CD8-positive, alpha-beta memory T cell (primary cell): ENCODE measurements at places on chromosomes 3 and 15. TPM values are rescaled to one million over a fixed set of nuclear protein-coding genes. Genes with fewer than 3 reads are reported as not detected.

GRCh38 chr3:65712140-65712539 lies 326.6 kb downstream of the MAGI1 start:
- DNase-seq: no peak

GRCh38 chr3:196012481-196012880 lies 69.4 kb downstream of the TFRC start:
- DNase-seq: no peak

The GP9 gene
- not detected for total RNA-seq

DNA sequence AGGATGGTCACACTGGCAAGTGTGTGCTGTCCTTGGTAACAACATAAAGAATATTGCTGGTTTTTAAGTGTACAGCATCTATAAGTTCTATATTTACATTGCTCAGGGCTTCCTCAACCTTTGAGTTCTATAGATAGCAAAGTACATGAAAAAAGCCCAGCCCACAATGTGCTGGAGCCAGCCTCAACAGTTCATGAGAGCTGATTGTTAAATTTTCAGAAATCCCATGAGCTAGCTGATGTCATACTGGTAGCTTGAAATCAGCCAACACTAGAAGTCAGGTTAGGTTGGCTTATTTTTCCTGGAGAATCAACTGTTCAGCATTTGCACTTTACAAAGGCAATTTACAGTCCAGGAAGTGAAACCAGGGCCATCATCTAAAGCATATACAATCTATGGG lies 102.8 kb downstream of the STRIT1 start:
- DNase-seq: no peak

The CHRFAM7A gene
- not detected for total RNA-seq

The IQCF5 gene
- total RNA-seq: not detected

- no peak for DNase-seq
Observed at GRCh38 chr15:60593170-60593478, 114.2 kb upstream of the ICE2 start.

DNA sequence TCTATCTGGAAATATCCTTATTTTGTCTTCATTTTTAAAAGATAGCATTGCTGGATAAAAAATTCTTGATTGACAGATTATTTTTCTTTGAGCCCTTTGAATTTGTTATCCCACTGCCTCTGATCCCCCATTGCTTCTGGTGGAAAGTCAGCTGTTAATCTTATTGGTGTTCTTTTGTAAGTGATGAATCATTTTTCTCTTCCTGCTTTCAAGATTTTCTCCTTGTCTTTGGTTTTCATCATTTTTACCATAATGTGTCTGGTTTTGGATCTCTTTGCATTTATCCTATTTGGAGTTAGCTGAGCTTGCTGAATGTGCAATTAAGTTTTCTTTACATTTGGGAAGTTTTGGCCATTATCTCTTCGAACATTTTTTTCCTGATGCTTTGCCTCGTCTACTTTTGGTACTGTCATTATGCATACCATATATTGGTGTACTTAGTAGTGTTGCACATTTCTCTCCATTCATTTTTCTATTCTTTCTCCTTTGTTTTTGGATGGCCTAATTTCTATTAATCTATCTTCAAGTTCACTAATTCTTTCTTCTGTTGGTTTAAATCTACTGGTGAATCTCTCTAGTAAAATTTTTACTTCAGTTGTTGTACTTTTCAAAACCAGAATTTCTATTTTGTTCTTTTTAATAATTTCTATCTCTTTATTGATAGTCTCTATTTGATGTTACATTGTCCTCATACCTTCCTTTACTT lies 440.0 kb upstream of the PROK2 start:
- DNase-seq: no peak

- no peak for DNase-seq
Observed at GRCh38 chr3:186380622-186381380, 18.8 kb upstream of the DGKG start.

DNA sequence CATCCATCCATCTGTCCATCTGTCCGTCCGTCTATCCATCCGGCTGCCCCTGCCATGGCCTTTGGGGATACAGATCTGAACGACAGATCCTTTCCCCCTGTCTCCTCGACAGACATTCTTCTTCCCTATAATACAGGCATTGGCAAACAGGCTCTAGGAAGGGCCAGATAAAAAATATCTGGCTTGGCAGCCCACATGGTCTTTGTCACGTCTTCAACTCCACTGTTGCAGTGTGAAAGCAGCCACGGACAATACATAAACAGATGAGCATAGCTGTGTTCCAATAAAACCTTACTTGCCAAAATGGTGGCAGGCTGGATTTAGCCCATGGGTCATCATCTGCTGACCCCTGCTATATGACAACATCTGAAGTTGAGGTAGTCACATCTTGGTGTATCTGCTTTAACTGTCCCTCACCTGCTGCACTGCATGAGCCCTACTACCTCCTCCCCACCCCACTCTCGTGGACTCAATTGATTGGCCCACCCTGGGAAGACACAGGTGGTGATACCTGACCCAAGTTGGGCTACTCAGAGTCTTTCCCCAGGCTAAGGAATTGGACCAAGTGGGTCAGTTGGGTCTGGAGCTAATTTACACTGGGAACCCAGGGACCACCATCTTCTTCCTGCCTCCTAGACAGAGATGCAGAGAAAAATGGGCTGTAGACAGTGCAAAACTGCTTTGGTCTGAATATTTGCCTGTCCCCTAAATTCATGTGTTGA lies 128.4 kb upstream of the SMAD3 start:
- no peak for DNase-seq

The CHP1 gene
- total RNA-seq: 42.1 TPM

- DNase-seq: no peak
Observed at GRCh38 chr15:77191230-77191834, 120.4 kb upstream of the TSPAN3 start.

DNA sequence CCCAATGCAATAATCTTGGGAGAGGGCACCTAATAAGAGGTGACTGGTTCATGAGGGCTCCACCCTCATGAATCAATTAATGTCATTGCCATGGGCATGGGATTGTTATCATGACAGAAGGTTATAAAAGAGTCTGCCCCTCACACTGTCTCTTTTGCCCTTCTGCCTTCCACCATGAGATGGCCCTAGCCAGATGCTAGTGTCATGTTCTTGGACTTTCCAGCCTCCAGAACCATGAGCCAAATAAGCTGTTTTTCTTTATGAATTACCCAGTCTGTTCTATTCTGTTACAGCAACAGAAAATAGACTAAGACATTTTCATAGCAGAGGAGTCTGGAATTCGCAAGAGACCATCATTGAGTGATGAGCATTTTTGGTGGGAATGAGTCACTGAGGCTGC lies 16.0 kb upstream of the RAD18 start:
- no peak for DNase-seq

DNA sequence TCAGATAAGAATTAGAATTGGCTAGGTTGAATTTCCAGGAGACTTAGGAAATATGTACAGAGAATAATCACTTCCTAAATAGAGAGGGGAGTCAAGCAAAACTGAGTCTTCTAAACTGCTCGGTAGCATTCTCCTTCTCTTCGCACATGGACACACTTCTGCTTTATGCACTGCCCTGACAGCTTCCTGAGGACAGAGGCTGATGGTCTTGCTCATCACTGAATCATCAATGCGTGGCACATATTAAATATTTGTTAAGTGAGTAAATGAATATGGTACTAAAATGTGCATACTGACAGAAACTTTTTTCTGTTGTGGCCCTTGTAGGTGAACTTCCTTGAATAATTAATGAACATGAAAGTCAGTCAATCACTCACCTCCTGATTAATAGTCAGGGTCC lies 315.5 kb downstream of the FHIT start:
- no peak for DNase-seq
